Activated CD4-positive, CD25-positive, alpha-beta regulatory T cell (primary cell): ENCODE measurements at places on chromosomes 12 and 14.

- DNase-seq: no peak
Observed at GRCh38 chr14:69842686-69843420, 36.4 kb upstream of the SMOC1 start.

GRCh38 chr12:11650286-11651281 is 1.1 kb downstream of the ETV6 start:
- no peak for DNase-seq

GRCh38 chr14:30356438-30357202 is 202.3 kb upstream of the G2E3 start:
- no peak for DNase-seq

- DNase-seq: peak; percentile 14
Observed at GRCh38 chr12:28222081-28222700, 31.9 kb downstream of the CCDC91 start.

GRCh38 chr14:69260861-69261564 is 1.1 kb downstream of the GALNT16 start:
- DNase-seq: no peak

GRCh38 chr12:12877153-12877768 is 14.1 kb upstream of the GPRC5A start:
- no peak for DNase-seq

DNA sequence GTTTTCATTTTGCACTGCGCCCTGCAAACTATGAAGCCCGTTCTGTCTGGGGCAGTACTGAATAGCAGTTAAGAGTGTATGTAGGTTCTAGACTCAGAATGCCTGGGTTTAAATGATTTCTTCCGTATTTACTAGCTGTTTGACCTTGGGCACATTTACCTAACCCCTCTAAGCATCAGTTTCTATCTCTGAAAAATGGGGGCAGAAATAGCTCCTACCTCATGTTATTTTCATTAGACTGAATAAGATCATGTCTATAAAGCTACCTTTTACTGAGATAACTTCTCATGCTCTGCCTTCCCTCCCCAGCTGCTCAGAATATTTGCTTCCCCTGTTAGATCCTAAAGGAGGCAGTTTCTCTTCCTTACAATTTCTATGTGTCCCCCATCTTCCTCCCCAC is 5.7 kb downstream of the PAH start:
- DNase-seq: no peak

DNA sequence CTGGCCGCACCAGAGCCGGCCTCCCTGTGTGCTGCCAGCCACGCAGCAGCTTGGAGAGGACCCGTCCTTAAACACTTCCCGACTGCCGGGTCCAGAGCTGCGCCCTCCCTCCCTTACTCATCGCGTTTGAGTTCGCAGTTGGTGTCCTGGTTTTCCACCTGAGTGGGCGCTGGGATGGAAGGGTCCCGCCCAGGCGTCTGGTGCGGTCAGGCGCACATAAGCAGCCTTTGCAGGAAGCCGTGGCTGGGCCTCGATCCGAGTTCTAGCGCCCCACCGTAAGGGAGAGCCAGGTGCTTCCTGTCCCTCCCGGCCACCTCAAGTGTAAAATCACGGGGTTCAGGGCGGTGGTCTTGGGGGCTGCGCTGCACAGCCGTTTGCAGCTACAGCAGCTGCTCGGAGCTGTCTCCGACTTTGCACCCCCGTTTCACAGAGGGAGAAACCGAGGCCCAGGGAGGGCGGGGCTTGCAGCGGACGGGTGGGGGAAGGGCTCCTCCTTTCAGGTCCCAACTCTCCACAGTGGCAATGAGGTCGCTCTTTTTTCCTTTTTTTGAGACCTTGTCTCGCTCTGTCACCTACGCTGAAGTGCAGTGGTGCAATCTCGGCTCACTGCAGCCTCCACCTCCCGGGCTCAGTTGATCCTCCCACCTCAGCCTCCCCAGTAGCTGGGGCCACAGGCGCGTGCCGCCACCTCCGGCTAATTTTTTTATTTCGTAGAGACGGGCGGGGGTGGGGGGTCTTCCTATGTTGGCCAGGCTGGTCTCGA is 51.3 kb downstream of the LRCOL1 start:
- no peak for DNase-seq

DNA sequence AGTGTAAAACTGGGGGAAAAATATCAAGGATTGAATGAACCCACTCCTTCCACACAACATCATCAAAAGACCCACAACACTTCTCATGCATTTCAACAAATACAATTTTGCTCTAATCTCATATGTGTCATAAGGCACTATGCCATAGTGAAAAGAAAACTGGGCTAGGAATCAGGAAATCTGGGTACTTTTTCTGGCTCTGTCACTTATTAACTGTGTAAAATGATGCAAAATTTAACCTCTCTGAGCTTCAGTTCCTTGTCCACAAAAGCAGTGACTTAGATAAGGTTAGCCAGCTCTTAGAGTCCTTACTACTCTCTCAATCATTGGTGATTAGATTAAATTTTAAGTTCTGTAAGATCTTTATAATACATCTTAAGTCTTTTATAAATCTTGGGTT is 250.5 kb upstream of the SOX5 start:
- no peak for DNase-seq

GRCh38 chr14:81509838-81510452 is 23.7 kb downstream of the SEL1L start:
- no peak for DNase-seq

GRCh38 chr14:45651890-45652289 is 398.9 kb upstream of the MIS18BP1 start:
- no peak for DNase-seq

GRCh38 chr12:132986885-132987225 is 688 bp downstream of the ZNF26 start:
- no peak for DNase-seq

DNA sequence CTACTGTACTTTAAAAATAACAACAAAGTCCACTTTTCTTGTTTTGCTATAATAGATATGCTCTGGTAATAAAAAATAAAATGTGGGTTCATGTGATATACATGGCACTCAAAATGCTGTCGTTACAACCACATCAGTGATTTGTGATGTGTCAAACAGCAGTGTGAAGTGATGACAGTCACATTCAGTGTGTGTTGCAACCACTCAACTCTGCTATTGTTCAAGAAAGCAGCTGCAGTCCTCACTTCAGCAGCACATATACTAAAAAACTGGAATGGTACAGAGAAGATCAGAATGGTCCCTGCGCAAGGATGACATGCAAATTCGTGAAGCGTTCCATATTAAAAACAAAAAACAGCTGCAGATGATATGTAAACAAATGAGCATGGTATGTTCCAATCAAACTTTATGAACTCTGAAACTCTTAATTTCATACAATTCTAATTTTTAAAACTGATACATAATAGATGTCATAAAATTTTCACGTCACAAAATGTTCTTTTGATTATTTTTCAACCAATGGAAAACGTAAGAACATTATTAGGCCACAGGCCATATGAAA is 6.7 kb downstream of the TRMT5 start:
- no peak for DNase-seq

DNA sequence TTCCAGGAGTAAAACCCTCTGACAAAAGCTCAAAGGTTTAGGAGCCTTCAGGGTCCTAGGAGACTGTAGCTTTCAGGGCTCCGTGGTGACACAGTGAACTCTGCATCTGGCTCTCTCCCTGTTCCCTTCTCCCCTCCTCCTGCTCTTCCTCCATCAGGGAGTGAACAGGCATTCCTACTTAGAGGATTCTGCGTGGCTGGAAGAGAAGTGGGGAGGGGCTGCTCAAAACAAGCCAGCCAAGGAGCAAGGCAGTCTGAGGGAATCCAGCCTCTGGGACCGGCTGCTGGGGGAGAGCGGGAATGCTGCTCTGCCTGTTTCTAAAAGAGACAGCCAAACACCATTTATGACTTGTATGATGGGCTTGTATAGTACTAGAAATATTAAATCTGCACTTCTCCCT is 49.5 kb downstream of the RBMS2 start:
- DNase-seq: no peak

DNA sequence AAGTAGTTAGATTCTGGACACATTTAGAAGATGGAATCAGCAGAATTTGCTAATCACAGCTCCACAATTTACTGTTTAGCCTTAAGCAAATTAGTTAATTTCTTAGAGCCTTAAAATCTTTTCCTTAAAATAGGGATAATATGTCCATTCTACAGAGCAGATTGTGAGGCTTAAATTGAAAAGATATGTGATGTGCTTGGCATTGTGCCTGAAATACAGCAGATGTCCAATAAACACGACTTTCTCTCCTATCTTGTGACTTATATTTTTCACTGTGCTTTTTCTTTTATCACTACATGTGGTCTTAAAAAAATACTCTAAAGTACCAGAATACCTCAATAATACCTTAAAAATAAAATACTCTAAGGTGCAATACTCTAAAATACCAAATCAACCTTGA is 30.6 kb downstream of the CCER1 start:
- DNase-seq: no peak

DNA sequence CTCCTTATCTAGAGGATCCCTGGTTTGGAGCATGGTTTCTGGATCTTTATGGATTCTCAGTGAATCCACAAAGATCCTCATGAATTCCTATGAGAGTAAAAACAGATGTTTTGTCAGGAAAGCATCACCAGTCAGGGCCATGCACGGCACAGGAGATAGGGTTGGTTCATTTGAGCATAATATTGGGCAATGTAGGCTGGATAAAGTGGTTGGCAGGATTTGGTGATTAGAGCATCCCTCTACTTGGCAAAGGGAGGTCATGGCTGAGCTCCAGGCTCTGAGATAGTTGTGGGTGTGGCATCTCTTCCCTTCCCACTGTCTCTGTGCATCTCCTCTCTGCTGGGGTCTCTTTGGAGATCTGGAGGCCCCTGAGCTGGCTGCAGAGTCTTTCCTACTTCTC is 149.8 kb downstream of the DACT1 start:
- no peak for DNase-seq

DNA sequence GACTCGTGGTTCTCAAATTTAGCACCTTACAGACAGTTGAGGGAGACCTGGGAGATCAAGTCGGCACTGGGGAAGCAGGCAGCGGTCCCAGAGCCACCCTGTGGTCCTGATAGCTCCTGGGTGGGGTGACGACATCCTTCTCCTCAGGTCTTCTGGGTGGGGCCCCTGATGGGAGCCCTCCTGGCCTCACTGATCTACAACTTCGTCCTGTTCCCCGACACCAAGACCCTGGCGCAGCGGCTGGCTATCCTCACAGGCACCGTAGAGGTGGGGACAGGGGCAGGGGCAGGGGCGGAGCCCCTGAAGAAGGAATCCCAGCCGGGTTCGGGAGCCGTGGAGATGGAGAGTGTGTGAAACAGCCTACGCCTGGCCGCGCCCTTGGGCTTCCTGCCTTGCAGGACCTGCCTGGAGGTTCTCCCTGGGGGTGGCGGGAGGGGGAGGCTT is 2.6 kb downstream of the AQP6 start:
- no peak for DNase-seq

GRCh38 chr12:80041692-80042091 is 57.6 kb upstream of the OTOGL start:
- no peak for DNase-seq

- no peak for DNase-seq
Observed at GRCh38 chr14:68587931-68588330, 204.9 kb downstream of the ZFP36L1 start.

GRCh38 chr12:96218989-96219678 is 25.0 kb downstream of the ELK3 start:
- DNase-seq: no peak

DNA sequence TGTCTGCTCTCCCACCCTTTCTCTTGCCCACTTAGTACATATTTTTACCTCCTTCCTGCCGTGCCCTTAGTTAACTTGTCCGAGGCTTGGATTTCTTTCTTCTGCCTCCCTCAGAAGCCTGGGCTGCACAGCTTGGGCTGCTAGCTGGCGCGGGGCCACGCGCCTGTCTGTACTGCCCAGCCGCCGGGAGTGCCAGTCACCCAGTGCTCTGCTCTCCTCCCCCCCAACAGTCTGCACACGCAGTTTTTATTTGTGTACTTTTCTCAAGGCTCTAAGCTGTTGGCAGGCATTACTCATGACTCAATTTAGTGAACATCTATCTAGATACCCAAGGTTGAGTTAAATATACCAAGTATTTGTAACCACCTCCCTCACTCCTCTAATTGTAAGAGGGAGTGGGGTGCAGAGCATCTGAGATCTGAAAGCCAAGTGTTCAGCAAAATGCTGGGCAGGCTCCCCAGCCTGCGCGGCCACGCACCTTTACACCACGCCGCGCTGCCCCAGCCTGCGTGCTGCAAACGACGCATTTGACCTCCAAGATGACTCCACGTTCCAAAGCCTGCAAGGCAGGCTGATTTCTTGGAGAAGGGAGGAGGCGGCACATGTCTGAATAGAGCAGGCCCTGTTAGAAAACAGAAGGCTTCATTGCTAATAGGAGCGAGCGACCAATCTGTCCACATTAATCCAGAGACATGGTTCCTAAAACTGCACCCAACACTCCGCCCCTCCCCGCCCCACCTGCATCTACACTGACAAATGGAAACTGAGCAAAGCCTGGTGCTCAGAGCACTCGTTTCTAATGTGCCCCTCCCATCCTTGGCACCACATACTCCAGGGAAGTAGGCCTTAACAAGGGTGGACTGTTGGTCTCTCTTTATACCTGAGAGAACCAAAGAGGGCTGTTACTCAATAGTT is 18.2 kb upstream of the CACNA2D4 start:
- no peak for DNase-seq

GRCh38 chr14:22656945-22657731 is 13.0 kb upstream of the OR6J1 start:
- no peak for DNase-seq

GRCh38 chr12:93813186-93813585 is 136.0 kb downstream of the CRADD start:
- DNase-seq: no peak

- DNase-seq: no peak
Observed at GRCh38 chr14:85867450-85867849, 337.5 kb downstream of the FLRT2 start.

GRCh38 chr14:50750323-50750722 is 80.6 kb downstream of the NIN start:
- no peak for DNase-seq

GRCh38 chr12:2338991-2339431 is 286.2 kb downstream of the CACNA1C start:
- DNase-seq: no peak

DNA sequence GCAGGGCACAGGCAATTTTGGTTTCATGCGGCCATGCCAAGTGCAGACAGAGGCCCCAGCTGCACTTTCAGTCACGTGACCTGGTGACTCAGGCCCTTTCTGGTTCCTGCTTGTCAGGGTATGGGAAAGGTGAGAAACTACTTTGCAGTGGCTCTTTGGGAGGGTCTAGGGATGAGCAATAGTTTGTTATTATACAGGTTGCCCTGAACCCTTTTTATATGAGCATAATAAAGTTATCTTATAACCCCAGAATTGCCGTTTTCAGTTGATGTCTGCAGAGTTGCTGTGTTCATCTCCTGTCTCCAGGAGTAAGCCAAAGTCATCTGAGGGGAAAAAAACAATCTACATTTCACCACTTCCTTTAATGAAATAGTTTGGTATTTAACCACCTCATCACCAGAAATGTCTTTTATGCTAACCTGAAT is 30.9 kb upstream of the EMP1 start:
- DNase-seq: peak; percentile 48
